ENCODE measurements at places on chromosomes 12 and 14. TPM values are rescaled to one million over a fixed set of nuclear protein-coding genes. Genes with fewer than 3 reads are reported as not detected.

C14orf180 gene
- total RNA-seq: not detected

GRIP1 gene
- 3.2 TPM for total RNA-seq

DNA sequence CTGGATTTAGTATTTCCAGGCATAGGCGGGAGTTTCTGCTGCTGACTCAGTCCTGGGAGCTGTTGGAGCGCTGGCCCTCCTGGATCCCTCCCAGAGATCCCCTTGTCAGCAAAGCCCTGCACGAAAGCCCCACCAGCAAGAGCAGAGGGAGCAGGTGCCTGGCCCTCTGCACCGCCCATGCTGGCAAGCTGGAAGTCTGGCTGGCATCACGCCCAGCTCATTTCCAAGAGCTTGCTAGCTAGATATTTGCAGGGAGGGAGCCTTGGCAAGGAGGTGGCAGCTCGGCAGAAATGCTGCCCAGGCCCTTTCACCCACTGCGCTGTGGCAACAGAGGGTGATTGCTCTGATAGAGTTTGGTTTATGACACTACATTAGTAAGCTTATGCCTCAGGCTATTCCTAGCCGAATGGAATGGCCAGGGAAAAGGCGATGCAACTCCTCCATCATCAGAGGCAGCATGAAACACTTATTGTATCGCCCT lies 193.9 kb downstream of the EMP1 start:
- DNase-seq: no peak

GRCh38 chr14:49939884-49940510 lies 47.1 kb downstream of the ARF6 start:
- no peak for DNase-seq

DNA sequence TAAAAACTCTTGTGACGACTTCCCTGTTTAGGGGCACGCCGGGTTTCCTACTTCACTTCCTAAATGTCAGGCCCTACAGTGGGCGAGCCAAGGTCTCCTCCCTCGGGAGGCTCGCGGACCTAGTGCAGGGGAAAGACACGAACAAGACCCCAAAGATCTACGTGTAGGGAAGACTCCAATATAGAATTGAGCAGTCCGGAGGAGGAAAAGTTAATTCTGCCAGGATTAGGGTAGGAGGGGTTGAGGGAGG lies 564 bp downstream of the ATXN3 start:
- no peak for DNase-seq

GMPR2 gene
- total RNA-seq: 54.5 TPM

DNA sequence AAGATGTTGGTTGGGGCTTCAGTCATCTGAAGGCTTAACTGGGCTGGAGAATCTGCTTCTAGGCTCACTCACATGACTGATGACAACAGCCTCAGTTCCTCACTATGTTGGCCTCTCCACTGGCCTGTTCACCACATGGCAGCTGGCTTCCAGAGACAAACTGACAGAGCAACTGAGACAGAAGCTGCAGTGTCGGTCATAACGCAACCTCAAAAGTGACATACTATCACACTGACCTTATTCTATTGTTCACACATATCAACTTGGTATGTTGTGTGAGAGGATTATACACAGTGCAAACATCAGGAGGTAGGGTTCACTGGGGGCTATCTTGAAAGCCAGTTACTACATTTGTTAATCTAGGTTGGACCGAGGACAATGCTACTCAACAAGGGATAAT lies 92.9 kb downstream of the PAWR start:
- no peak for DNase-seq

DNA sequence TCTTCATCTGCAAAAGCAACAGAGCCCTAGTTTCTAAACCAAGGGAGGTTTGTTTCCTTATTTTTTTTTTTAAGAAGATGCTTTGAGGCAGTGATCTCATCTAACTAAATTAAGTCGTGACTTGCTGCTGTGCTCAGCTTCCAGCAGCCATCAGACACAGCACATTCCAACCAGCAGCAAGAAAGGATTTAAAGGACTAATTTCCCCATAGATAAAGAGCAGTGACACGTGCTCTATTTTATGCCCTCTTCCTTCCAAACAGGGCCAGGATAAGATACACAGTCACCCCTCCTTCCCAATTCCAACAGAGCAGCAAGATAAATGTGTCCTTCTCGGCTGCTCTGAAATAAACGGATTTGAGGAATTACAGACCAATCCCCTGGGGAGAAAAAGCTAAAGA lies 81.7 kb downstream of the PRKAB1 start:
- DNase-seq: no peak

SCAF11 gene
- total RNA-seq: 117 TPM

DNA sequence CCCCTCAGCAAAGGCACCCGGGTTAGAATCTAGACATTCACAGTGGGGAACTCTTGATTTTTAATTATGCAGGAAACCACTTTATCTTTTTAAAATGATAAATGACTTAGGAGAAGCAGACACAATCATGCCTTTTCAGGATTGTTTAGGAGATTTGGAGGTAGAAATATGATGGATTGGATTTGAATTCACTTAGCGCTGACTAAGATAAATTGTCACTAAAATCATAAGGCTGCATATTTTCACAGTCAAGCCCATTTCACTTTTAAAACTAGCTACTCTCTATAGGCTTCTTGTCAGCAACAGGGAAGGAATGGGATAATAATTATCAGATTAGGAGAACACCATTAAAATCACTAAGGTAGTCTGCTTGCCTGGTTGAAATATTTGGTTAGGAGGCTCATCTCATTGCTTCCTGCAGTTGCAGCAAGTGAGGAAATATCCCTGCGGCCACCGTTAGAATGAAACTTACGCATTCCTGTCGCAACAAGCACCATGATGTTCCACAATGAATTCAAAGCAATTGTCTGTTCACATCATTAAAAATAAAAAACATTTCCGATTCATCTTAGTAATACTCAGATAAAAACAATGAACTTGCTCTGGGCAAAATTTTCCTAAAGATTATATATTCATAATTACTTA lies 31.9 kb downstream of the DACT1 start:
- no peak for DNase-seq

DNA sequence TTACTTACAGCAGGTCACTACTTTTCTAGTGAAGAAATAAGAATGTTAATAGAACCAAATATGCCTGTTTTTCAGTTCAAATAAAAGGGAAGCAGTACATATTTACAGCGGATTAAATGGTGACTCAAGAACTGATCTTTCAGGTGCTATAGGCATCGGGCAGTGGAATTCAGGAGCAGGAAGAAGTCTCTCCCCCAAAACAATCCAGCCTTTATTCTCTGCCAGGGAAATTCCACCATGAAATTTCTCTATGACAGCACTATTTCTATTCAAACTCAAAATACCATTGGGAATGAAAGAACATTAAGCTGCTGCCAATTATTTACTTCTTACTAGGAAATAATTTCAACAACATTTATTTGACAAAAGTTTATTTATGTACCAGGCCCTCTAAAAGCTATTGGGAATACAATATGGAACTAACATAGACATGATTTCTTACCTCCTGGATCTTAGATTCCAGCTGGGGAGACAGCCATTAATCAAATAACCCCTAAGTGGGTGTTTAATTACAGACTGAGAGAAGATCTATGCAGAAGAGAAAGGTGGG lies 60.3 kb upstream of the KRR1 start:
- no peak for DNase-seq

CLMN gene
- 3.5 TPM for total RNA-seq

DNA sequence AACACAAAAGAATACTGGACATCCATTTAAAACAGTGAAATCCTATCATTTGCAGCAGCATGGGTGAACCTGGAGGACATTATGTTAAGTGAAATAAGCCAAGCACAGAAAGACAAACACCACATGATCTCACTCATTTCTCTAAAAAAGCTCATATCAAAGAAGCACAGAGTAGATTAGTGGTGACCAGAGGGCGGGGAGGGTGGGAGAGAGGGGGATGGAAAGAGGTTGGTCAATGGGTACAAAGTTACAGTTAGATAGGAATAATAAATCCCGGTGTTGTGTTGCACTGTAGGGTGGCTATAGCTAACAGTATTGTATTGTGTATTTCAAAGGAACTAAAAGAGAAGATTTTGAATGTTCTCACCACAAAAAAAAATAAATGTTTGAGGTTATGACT lies 52.4 kb downstream of the DUSP6 start:
- DNase-seq: no peak

ST8SIA1 gene
- total RNA-seq: 0.19 TPM

All from natural killer cell treated with Interleukin-12 subunit alpha and Interleukin-12 subunit beta and Interleukin-15 and Interleukin-18, amount 100 ng/mL, for 72 hours (primary cell).